Stimulated activated memory B cell treated with anti-CD40 and anti-IgM and Interleukin-4, amounts not matched to agents 10 μg/mL and 1 μg/mL and 100 μg/mL, for 72 hours (primary cell): ENCODE measurements at places on chromosomes 5 and 9.

GRCh38 chr5:7770436-7770835, 80.5 kb downstream of the CFAP90 start:
- ATAC-seq, result no peak

- ATAC-seq, result peak; percentile 80
Observed at GRCh38 chr5:66144834-66145390, 812 bp downstream of the SREK1 start.

- ATAC-seq, result no peak
Observed at GRCh38 chr5:149782018-149782894, 52.1 kb downstream of the PPARGC1B start.

DNA sequence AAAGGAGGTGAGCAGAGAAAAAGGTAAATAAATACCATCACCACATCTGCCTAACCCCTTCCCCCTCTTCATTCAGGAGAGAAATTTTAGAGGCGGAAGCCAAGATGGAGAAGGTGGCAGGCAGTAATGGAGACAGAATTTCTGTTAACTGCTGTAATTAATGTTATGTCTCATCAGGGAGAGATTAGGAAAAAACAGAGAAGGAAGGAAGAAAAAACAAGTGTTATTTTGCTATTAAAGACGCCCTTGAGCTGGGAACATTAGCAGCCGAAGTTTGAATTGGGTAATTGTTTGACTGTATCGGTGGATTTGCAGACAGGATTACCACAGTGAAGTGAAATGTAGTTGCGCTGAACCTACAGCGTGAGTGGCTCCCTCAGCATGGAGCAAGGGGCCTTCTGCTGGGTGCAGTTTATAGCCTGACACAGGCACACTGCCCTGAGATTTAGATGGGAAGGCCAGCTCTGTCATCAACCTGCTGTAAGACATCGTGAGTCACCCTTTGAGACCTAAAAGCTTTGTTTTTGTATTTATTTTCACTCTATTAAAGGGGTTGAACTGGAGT, 136.3 kb downstream of the ASTN2 start:
- no peak for ATAC-seq

DNA sequence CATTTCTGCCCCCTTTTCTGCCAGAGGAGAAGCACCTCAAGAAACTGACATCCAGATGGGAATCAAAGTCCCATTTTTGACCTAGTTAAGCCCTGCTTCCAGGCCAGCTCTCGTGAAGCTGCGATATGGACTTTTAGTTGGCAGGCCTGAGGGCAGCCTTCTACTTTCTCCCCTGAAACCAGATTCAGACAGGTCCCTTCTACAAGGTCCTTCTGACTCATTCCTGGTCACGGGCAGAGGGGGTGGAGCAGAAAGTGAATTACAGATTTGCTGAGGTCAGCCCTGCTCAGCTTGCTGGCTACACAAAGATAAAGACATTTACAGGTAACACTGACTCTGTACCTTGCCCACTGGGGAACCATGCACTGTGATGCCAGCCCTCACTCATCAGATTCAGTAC, 52.8 kb upstream of the TUT7 start:
- no peak for ATAC-seq

- ATAC-seq, result peak; percentile 85
Observed at GRCh38 chr5:56056875-56057274, 62.1 kb upstream of the IL6ST start.

DNA sequence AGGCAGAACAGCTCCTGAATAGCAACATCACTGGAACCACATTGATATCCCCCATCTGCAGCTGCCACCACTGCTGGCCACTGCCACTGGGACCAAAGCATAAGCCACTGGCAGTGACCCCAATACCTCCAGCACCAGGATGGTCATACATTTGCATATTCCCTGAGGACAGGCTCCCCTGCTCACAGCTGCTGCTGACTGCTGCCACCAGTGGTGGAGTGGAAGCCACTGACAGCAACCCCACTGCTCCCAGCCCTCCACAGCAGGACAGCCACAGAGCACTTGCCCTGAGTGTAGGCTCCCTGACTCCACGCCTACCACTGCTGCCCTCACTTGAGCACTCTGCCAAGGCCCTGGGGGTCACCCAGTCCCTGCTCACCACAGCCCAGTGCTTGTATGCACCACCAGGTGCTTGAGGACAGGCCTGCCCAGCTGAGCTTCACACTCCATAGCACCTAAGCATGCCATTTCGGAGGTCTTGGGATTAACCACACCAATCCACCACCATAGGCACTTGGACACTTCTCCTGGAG, 327.4 kb upstream of the RPS23 start:
- no peak for ATAC-seq

DNA sequence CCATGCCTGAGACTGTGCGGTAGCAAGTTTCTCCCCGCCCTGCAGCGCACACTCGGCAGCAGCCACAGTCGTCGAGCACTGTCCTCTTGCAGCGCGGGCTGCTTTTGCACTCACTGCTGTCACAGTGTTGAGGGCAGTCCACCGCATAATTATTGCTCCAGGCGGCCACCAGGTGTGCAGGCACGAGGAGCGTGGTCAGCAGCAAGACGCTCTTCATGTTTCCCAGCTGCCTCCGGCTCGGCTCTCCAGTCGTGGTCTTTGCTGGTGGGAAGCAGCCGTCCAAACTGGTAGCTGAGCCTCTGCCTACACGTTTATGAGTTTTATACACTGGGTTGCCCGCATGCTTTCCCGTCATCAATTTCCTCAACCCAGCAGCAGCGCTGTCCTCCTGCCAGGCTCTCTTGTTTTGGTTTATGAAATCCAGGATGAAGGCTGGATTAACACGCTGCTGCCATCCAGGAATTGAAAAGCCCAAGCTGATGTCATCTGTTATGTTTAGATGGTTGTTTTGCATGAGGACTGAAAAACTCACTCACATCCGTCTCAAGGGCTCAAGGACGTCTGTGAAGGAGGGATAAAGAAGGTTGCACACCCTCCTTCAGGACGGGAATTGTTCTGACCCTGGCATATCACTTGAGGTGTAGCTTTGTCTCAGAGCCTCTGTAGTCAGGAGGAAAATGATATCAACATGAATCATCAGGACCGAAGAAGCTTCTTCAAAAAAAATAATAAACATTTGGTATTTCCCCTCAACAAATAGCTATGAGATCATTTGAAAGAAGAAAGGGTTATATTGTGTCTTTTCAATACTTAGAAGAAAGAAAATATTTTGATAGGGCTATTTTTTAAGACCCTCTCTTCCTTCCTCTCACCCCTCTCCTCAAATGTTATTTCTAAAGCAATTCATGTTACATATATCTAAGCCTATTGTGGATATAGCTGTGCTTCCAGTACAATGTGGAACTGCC, at the start of gene ESM1:
Gene ESM1, minus strand, starts transcription at position 293 of the 968 bp plus-strand sequence. Its CDS starts 76 bp downstream, at position 217.
- ATAC-seq, result no peak

GRCh38 chr9:93041108-93041802, 17.2 kb upstream of the SUSD3 start:
- ATAC-seq, result no peak

DNA sequence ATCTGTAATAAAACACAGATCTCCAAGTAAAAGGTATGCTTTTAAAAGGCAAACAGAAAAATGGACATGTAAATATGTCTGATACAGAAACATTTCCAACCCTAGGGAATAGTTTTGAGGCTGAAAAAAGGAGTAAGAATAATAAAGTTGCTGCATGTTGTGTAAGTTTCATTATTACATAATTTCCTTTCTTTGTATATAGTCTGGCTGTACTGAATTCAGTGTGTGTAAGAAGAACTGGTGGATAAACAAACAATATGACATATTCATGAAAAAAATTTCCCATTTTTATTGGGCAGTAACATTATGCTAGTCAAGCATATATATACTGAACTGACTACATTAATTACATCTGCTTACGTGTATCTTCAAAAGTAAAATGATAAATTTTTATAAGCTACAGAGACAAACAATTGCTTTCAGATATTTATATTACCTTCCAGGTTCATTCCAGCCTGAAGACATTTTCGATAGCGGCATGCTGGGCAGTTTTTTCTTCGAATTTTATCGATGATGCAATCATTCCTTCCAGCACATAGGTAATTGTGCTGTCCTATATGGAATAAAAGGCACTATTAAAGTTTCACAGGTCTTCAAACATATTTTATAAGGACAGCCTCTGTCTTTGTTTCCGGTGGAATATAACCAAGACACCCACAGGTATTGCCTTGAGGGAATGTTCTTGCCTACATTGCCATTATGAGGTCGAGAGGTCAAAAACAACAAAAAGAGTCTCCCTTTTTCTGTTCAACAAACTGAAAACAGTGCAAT, 93.6 kb downstream of the NR3C1 start:
- ATAC-seq, result no peak

GRCh38 chr5:180866985-180867384, 5.9 kb upstream of the ZFP62 start:
- no peak for ATAC-seq

- no peak for ATAC-seq
Observed at GRCh38 chr5:174411479-174411819, 312.9 kb upstream of the MSX2 start.

- peak; percentile 87 for ATAC-seq
Observed at GRCh38 chr5:141524604-141525597, 36.0 kb downstream of the PCDHGC5 start.

- no peak for ATAC-seq
Observed at GRCh38 chr5:149452665-149453617, 73.8 kb upstream of the IL17B start.

DNA sequence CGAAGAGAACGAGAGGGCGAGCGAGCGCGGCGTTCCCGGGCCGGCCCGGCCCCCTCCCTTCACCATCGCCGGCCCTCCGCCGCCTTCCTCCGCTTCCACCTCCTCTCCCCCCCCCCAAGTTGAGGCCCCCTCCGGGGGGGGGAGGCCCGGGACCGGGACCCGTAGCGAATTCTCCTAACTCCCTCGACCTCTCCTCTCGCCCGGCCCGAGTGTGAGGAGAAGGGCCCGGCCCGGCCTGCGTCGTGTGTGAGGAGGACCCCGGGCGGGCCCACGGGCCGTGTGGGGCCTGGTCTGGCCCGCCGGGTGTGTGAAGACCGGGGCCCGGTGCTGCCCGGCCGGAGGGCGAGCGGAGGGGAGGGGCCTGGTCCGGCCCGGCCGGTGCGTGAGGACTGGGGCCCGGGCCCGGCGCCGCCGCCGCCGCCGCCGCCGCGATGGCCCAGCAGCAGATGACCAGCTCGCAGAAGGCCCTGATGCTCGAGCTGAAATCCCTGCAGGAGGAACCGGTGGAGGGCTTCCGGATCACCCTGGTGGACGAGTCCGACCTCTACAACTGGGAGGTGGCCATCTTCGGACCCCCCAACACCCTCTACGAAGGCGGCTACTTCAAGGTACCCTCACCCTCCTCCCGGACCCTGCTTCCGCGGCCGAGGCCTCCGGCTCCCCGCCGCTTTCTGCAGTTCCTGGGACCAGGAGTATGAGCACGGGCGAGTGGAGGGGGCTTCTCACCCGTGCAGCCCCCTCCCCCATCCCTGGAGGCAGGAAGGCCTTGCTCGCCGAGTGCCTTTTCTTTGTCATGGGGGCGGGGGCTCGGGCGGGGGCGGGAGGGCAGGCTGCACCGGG, 587 bp downstream of the UBE2R2 start:
- peak; percentile 61 for ATAC-seq

DNA sequence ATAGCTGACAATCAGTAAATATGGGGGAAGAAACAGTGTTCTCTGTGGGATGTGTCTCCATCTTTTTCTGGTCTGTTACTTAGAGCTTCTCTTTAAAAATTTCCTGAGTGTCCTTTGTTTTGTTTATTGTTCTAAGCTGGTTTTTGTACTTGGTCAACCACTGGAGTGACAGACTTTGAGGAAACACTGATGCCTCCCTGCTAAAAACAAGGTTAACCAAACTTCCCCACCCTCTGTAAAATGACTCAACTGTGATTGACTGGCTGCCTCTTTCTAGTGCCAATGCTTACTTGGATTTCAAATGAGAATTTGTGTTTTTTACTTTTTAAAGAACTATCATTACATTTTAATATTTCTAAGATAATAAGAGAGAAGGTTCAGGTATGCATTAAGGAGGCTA, 65.1 kb upstream of the SPINK5 start:
- no peak for ATAC-seq

GRCh38 chr5:96601715-96602244, 60.4 kb upstream of the CAST start:
- peak; percentile 57 for ATAC-seq
